ENCODE measurements at places on chromosomes 13 and 19. TPM values are rescaled to one million over a fixed set of nuclear protein-coding genes. Genes with fewer than 3 reads are reported as not detected.

DNA sequence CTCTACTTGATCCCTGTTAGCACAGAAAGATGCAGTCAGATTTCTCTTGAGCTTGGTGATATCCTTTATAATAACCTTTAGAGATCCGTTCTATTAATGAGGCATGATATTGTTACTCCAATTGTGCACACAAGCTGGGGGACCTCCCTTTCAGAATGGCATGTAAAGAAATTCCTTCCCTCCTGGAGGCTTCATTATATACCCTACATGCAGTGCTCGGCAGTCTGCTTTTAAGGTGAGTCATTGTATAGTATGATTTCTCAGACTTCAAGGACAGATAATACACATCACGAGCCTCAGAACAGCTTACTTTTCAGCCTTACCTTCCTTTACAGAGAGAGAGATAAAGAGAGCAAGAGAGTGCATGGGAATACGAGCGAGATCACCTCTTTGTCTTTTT, 261.3 kb downstream of the ATP8A2 start:
- DNase-seq: no peak

DNA sequence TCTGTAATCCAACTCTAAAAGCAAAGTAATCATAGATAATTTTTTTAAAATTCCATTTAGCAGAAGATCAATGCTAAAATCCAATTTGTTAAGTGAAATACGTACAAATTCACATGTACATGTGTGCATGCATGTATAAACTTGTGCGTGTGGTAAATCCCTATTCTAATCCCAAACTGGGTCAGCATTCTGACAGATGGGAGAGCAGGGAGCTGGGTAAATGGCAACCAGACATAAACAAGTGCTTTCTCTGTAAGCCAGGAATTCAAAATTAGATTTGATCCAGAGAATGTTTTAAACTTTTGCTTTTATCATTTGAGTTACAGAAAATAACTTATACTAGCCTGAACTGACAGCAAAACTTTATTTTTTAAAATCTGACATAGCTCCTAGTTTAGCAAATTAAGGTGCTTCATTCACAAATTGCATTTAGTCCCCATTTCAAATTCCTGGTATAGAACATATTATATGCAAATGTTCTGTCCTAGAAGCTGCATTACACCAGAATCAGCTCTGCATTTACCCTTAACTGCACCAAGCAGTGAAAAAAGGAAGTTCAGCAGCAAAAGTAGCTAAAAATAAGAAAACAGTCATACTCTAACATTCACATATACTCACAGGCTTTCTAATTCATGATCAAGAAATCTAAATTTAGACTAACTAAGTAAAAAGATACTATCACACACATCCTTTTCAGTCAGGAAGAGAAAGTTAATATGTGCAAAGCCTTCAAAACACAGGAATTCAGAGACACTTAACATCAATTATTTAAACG, 32.6 kb downstream of the UBL3 start:
- no peak for DNase-seq

GRCh38 chr13:28854657-28855056, 34.5 kb downstream of the MTUS2 start:
- no peak for DNase-seq

DNA sequence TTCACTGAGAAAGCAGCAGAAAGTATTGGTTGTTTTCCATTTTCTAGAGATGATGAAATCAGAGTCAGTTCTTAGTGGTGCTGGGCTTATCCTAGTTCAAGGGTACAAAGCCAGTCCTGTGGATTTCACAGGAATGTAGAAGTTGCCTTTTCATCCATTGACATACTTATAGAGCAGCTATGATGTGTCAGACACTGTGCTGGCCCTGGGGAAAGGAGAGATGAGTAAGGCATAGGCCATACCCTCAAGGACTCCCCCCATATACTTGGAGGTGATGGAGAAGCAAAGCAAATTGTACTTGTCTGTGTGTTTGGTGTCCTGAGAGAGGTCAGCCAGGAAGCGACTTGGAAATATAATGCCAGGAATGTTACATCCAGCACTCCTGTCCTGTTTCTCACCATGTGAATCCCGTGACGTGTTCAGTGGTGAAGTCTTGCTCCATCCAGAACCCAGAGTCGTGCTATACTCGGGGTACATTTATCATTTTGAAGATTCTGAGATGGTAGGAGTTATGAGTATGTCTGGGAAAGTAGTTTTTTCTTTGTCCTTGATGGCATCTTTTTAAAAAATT, 22.6 kb downstream of the ERCC5 start:
- no peak for DNase-seq

DNA sequence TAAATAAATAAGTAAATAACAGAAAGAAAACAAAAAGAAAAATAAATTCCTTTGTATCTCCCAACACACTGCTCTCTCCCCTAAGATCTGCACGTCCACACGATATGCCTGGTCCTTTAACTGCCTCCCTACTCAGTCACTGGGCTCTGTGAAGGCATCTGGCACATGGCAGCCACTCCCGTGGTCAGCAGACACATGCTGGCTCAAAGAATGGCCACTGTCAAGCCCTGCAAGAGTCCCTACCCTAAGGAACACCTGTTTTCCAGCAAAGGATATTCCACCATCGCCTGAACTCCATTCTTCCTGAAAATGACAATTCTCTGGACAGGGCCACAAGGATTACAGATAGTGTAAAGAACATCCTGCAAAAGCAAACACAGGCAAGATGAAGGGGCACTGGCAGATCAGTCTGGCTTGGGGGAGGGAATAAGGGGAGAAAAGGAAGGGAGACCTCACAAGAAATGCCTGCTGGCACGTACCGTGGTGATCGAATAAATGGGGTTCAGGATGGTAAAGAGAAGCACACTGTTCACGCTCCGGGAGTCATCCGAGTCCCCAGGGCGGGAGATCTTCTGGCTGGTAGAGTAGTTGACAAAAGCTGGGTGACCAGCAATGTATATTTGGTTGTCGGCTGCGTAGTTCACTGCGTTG, 4.3 kb downstream of the HNRNPL start:
- DNase-seq: no peak

Gene IGFL4
- 0.21 TPM for total RNA-seq

Gene C5AR1
- 34.5 TPM for total RNA-seq

Gene ZNF566
- 20.1 TPM for total RNA-seq

Gene PNMA8B
- total RNA-seq: 3.1 TPM

Measured in tibial nerve (tissue), 4 donors.